CD4-positive, alpha-beta T cell (primary cell): ENCODE measurements at places on chromosomes 12 and 14.

GRCh38 chr14:34420547-34421150 lies 41.4 kb downstream of the SPTSSA start:
- H3K27ac ChIP-seq, result no peak overlapping the region
- DNase-seq, result no peak
- no peaks in the 10 kb centered on the region for H3K4me1 ChIP-seq

DNA sequence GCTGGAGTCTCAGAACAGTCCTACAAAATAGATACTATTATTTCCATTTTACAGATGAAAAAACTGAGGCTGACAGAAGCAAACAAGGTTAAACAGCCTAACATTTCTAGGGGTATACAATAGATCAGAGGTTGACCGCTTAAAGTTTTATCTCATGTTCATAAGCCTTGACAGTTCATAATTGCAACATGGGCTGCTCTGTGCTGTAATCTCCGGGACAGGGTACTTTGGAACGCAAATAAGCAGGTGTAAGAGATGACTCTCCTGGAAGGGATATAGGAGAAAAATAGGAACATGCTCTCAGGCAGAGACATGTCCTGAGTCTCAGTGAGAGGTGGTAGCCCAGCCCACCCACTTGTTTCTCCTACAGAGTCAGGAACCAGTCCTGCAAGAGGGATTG lies 72.8 kb upstream of the RBM19 start:
- peaks cover 8% of the 10 kb centered on the region for H3K27me3 ChIP-seq
- no peak overlapping the region for H3K4me3 ChIP-seq
- no peaks in the 10 kb centered on the region for H3K36me3 ChIP-seq
- DNase-seq, result no peak

- H3K4me1 ChIP-seq, result no peaks in the 10 kb centered on the region
- H3K27me3 ChIP-seq, result no peaks in the 10 kb centered on the region
- no peak overlapping the region for H3K4me3 ChIP-seq
Observed at GRCh38 chr14:103296987-103297386, 37.0 kb upstream of the EIF5 start.

DNA sequence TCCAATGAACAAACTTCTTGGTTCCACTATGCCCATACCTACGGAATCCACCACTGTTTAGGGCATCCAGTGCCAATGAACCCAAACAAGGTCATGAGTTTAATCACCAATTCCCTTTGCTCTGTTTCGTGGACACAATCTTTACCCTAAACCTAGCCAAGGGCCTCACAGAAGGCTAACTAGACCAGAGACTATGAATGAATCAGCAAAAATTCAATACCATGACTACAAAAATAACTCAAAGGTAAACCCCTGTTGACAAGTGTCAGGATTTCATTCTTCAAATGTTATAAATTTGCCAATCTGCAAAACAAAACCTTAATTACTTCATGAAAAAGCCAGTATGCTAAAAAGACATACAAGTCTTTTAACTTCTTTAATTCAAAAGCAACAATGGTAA lies 96.7 kb downstream of the CEP128 start:
- no peak overlapping the region for H3K4me3 ChIP-seq
- no peaks in the 10 kb centered on the region for H3K4me1 ChIP-seq
- H3K27ac ChIP-seq, result no peak overlapping the region
- H3K36me3 ChIP-seq, result no peaks in the 10 kb centered on the region
- no peak for DNase-seq

- no peaks in the 10 kb centered on the region for H3K4me1 ChIP-seq
- no peak overlapping the region for H3K4me3 ChIP-seq
- H3K36me3 ChIP-seq, result no peaks in the 10 kb centered on the region
- H3K27me3 ChIP-seq, result no peaks in the 10 kb centered on the region
- H3K27ac ChIP-seq, result no peak overlapping the region
- no peak for DNase-seq
Observed at GRCh38 chr12:49439042-49439441, 71.8 kb downstream of the SPATS2 start.

- H3K36me3 ChIP-seq, result no peaks in the 10 kb centered on the region
- H3K4me3 ChIP-seq, result no peak overlapping the region
- H3K27me3 ChIP-seq, result no peaks in the 10 kb centered on the region
- no peaks in the 10 kb centered on the region for H3K4me1 ChIP-seq
Observed at GRCh38 chr12:92602476-92602875, 100.3 kb upstream of the PLEKHG7 start.

DNA sequence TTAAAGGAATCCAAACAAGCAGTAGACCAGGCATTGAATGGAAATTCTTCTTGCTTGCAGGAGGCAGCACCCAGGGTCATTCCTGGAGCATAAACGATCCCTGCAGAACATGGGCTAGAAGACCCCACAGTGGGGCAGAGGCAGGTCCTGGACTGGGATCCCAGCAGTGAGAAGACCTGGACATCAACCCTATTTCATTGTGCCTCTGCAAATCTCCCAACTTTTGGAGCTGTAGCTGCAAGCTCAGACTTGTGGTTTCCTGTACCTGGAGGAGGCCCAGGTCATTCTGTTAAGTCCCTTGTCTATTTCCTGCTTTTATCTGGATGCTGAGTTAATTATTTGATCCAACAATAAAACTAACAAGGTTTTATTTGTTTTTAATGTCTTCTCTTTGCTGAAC lies 61.7 kb downstream of the CALM1 start:
- no peaks in the 10 kb centered on the region for H3K36me3 ChIP-seq
- H3K4me3 ChIP-seq, result no peak overlapping the region
- H3K4me1 ChIP-seq, result no peaks in the 10 kb centered on the region
- H3K27ac ChIP-seq, result no peak overlapping the region
- H3K27me3 ChIP-seq, result no peaks in the 10 kb centered on the region

GRCh38 chr12:52895726-52896189 lies 9.1 kb downstream of the KRT8 start:
- H3K27ac ChIP-seq, result no peak overlapping the region
- DNase-seq, result no peak
- peaks cover 2% of the 10 kb centered on the region for H3K27me3 ChIP-seq
- no peaks in the 10 kb centered on the region for H3K36me3 ChIP-seq
- no peak overlapping the region for H3K4me3 ChIP-seq

DNA sequence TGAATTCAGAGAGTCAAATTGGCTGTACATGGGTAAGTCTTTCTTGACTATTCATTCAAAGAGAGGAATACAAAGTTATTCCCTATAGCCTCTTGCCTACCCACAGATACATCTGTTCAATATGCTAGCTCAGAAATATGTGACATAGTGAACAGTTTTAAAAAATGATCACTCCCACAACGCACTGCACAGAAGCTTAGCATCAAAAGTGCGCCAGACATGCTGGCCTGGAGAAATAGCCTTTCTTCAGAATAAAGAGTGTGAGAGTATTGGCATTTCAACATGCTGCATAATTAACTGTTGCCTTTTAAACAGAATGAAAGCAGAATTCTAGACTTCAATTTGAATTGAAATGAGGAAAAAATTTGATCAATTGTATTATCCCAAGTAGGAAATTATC lies 27.0 kb downstream of the GPR19 start:
- DNase-seq, result no peak
- H3K27ac ChIP-seq, result no peak overlapping the region
- H3K4me3 ChIP-seq, result no peak overlapping the region

GRCh38 chr14:90193925-90194324 lies 62.4 kb upstream of the PSMC1 start:
- H3K27me3 ChIP-seq, result peaks cover 5% of the 10 kb centered on the region
- H3K4me3 ChIP-seq, result no peak overlapping the region
- no peaks in the 10 kb centered on the region for H3K36me3 ChIP-seq

GRCh38 chr14:34103176-34103575 lies 152.3 kb upstream of the EGLN3 start:
- no peak overlapping the region for H3K4me3 ChIP-seq
- H3K27me3 ChIP-seq, result no peaks in the 10 kb centered on the region
- no peak for DNase-seq
- H3K4me1 ChIP-seq, result peaks cover 4% of the 10 kb centered on the region

GRCh38 chr12:75592086-75592485 lies 80.7 kb upstream of the KRR1 start:
- no peak overlapping the region for H3K4me3 ChIP-seq
- H3K27me3 ChIP-seq, result peaks cover 5% of the 10 kb centered on the region
- no peak overlapping the region for H3K27ac ChIP-seq
- no peaks in the 10 kb centered on the region for H3K4me1 ChIP-seq

DNA sequence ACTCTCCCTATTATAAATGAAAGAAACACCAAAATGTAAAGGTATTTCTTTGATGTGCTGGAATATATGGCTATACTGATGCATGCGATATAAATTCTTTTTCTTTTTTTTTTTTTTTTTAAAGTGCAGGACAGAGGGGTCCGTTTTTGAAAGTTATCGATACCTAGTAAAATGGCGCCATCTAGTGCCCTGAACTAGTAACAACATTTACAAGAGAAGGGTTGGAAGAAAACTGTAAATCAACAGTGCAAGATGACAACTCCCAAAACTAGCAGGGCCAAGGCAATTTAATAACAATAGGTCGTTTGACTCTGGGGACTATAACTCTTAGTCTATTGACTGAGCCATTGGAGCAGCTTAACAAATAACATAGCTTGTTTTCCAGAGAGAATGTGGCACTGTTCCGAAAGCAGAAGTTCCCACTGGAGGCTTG lies 137.7 kb downstream of the SPTSSA start:
- no peak overlapping the region for H3K4me3 ChIP-seq
- peaks cover 3% of the 10 kb centered on the region for H3K4me1 ChIP-seq
- DNase-seq, result peak; percentile 61
- no peaks in the 10 kb centered on the region for H3K27me3 ChIP-seq

- H3K27ac ChIP-seq, result no peak overlapping the region
- H3K4me3 ChIP-seq, result no peak overlapping the region
Observed at GRCh38 chr14:101118746-101119591, 215.4 kb upstream of the RTL1 start.

DNA sequence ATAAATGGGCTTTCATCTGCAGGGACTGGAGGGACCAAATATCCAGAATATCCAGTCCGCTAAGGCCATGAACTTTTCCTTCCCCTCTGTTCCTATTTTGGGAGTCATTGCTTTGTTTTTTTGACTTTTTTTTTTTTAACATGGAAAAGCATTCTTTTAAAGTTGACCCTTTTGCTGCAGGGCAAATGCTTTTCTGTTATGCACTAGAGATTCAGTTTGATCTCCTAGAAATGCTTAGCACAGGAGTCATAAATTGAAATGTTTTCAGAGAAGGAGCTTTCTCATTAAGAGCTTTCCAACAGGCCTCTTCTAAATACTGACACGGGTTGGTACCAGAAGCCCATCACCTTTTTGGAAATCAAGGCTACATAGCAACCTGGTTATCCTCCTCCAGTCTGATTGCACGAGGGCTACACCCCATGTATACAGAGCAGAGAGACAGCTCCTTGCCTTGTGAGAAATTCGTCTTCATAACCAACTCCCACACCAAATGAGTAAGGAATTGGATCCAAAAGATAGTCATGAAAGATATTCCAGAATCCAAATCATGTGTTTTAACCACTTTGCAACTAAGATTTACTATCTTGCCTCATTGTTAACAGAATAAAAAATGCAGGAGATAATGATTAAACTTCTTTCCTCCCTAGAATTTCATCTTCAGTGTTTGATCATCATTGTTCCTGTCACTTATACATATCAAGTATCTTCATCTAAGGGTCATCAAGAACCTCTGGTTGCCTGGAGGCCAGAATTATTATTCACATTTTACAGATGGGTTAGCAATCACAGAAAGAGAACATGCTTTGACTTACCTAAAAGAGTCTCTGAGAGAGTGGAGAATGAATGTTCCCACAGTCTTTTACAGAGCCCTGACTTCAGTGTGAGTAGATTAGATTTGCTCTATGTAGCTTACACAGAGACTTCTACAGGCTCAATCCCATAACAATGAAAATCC lies 389.4 kb downstream of the ZFP36L1 start:
- peaks cover 21% of the 10 kb centered on the region for H3K4me1 ChIP-seq
- no peak for DNase-seq
- H3K36me3 ChIP-seq, result no peaks in the 10 kb centered on the region
- H3K27me3 ChIP-seq, result no peaks in the 10 kb centered on the region

- peaks cover 10% of the 10 kb centered on the region for H3K27me3 ChIP-seq
- no peaks in the 10 kb centered on the region for H3K36me3 ChIP-seq
- no peaks in the 10 kb centered on the region for H3K4me1 ChIP-seq
- no peak for DNase-seq
- H3K27ac ChIP-seq, result no peak overlapping the region
- no peak overlapping the region for H3K4me3 ChIP-seq
Observed at GRCh38 chr14:104277416-104278213, 139.2 kb downstream of the KIF26A start.

- no peaks in the 10 kb centered on the region for H3K36me3 ChIP-seq
- DNase-seq, result no peak
- H3K4me1 ChIP-seq, result no peaks in the 10 kb centered on the region
- H3K27me3 ChIP-seq, result no peaks in the 10 kb centered on the region
Observed at GRCh38 chr12:45076417-45077026, 25.6 kb upstream of the DBX2 start.

- no peak for DNase-seq
- H3K4me3 ChIP-seq, result no peak overlapping the region
- no peaks in the 10 kb centered on the region for H3K27me3 ChIP-seq
- H3K36me3 ChIP-seq, result peaks cover 5% of the 10 kb centered on the region
- H3K4me1 ChIP-seq, result peaks cover 8% of the 10 kb centered on the region
Observed at GRCh38 chr12:121288158-121288845, 8.2 kb downstream of the CAMKK2 start.

- no peak overlapping the region for H3K27ac ChIP-seq
- H3K4me3 ChIP-seq, result no peak overlapping the region
- peaks cover 31% of the 10 kb centered on the region for H3K4me1 ChIP-seq
- peaks cover 18% of the 10 kb centered on the region for H3K27me3 ChIP-seq
- H3K36me3 ChIP-seq, result no peaks in the 10 kb centered on the region
- DNase-seq, result no peak
Observed at GRCh38 chr12:132287391-132288238, 41.8 kb downstream of the GALNT9 start.

- no peak overlapping the region for H3K27ac ChIP-seq
- H3K4me1 ChIP-seq, result peaks cover 3% of the 10 kb centered on the region
- no peaks in the 10 kb centered on the region for H3K27me3 ChIP-seq
- H3K4me3 ChIP-seq, result no peak overlapping the region
- DNase-seq, result no peak
Observed at GRCh38 chr14:20799456-20799891, 3.2 kb downstream of the RNASE1 start.

DNA sequence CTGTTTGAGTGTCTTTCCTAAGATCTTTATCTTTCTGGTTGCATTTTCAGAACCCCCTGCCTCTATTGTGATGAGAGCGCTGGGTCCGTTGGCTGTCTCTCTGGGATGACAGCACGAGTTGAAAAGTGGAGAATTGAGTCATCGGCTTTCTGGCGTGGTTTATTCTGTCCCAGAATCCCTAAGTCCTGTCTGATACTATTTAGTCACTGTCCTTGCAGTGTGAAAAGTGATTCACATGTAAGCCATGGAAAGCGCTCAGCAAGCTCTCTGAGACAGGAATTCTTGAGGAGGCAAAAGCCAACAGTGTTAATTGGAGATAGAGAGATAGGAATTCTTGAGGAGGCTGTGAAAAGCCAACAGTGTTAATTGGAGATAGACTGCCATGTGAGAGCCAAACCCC lies 121.7 kb downstream of the CHST11 start:
- no peak overlapping the region for H3K4me3 ChIP-seq
- H3K4me1 ChIP-seq, result peaks cover 35% of the 10 kb centered on the region
- no peak overlapping the region for H3K27ac ChIP-seq
- no peaks in the 10 kb centered on the region for H3K36me3 ChIP-seq
- no peaks in the 10 kb centered on the region for H3K27me3 ChIP-seq

DNA sequence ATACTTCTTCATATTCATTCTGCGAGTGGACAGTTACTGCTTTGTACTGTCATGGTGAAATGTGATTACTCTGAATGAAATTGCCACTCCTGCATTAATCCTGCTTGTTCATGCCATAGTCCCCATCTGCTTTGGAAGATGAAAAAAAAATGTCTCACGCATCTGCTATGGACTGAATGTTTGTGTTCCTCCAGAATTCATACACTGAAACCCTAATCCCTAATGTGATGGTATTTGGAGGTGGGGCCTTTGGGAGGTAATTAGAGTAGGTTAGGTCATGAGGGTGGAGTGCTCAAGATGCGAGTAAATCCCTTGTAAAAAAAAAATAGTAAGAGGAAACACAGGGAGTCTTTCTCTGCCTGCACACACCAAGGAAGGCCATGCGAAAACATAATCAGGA lies 427.2 kb downstream of the TMTC2 start:
- no peak overlapping the region for H3K4me3 ChIP-seq
- DNase-seq, result no peak
- no peaks in the 10 kb centered on the region for H3K36me3 ChIP-seq
- H3K27ac ChIP-seq, result no peak overlapping the region
- no peaks in the 10 kb centered on the region for H3K27me3 ChIP-seq
